Caco-2 (cell line): ENCODE measurements at places on chromosomes 3 and 15. TPM values are rescaled to one million over a fixed set of nuclear protein-coding genes. Genes with fewer than 3 reads are reported as not detected.

PPP1R14D gene
- 0.43 TPM in 1 of 2 replicates, not detected in the other for total RNA-seq

LDHAL6B gene
- not detected in 2 replicates for total RNA-seq

ACAD9 gene
- total RNA-seq: 60.0 and 60.7 TPM in 2 replicates

TRIM42 gene
- not detected in 2 replicates for total RNA-seq

CPOX gene
- 24.2 and 25.0 TPM in 2 replicates for total RNA-seq

C3orf49 gene
- total RNA-seq: not detected in 2 replicates

RASGRF1 gene
- 0.23 and 0.57 TPM in 2 replicates for total RNA-seq

GABRG3 gene
- not detected in 2 replicates for total RNA-seq
